Pancreas (tissue), 10 donors: ENCODE measurements at places on chromosomes 2 and 18. TPM values are rescaled to one million over a fixed set of nuclear protein-coding genes. Genes with fewer than 3 reads are reported as not detected.

BUB1 gene
- 0.82 TPM for total RNA-seq

FBXO41 gene
- 2.2 TPM for total RNA-seq

PLCD4 gene
- 0.28 TPM for total RNA-seq

B3GNT7 gene
- 34.5 TPM for total RNA-seq

ALPP gene
- total RNA-seq = not detected

ZBTB7C gene
- 1.6 TPM for total RNA-seq

REG3A gene
- total RNA-seq = 2,601 TPM

KANSL1L gene
- 23.2 TPM for total RNA-seq

MPP4 gene
- not detected for total RNA-seq

PARD6G gene
- 1.0 TPM for total RNA-seq

TNFAIP6 gene
- not detected for total RNA-seq

DSEL gene
- 2.9 TPM for total RNA-seq

GALNT13 gene
- total RNA-seq = 0.28 TPM

LIMS4 gene
- 2.9 TPM for total RNA-seq

CYBRD1 gene
- total RNA-seq = 6.5 TPM

TUBA4A gene
- total RNA-seq = 17.1 TPM

DTNA gene
- total RNA-seq = 24.7 TPM

CROCC2 gene
- total RNA-seq = not detected

MEX3C gene
- total RNA-seq = 12.1 TPM

TFCP2L1 gene
- 4.3 TPM for total RNA-seq

MEP1B gene
- total RNA-seq = 0.18 TPM

SLC4A5 gene
- total RNA-seq = 1.1 TPM

STEAP3 gene
- 21.2 TPM for total RNA-seq

OTX1 gene
- 0.25 TPM for total RNA-seq

NEU2 gene
- not detected for total RNA-seq

KCNG2 gene
- total RNA-seq = not detected

MFSD2B gene
- not detected for total RNA-seq
